Small intestine (tissue), 16 donors: ENCODE measurements at places on chromosomes 11 and 22.

DNA sequence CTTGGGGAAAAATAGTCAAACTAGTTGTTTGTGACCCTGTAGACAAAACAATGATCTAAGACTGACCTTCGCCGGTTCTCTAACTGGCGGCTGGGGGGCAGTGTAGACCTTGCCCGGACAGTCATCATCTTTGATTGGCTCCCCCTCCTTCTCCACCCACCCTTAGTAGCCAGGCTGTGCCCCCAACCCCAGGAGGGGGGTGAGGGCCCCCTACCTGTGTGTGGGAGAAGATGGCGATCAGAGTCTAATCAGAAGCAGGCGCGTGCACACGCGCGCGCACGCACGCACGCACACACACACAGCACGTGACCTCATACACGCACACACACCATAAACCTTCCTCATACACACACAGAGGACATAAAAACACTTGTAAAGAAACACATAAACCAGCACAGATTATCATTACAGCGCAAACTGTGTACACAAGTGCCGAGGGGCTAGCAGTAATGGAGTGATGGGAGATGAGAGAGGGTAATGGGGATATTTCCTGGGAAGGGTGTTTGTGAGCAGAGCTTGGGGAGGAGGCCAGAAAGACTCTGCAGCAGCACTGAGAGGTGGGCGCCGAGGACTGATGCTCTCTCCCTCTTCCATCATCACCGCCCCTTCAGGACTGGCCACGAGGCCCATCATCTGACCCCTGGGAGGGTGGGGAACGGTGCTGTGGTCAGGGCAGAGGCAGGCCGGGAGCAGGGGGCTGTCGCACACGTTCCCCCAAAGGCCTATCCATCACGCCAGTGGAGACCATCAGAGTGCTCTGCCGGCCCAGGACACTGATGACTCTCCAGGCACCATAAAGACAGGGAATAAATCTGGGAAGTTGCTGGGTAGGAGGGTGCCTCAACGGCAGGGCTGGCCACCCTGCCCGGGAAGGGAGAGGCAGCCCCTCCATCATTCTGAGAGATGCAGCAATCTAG lies 12.2 kb downstream of the NECTIN1 start:
- H3K4me3 ChIP-seq = no peak overlapping the region
- no peaks in the 10 kb centered on the region for H3K4me1 ChIP-seq
- DNase-seq = peak; percentile 65

- peak; percentile 35 for DNase-seq
- no peaks in the 10 kb centered on the region for H3K36me3 ChIP-seq
- H3K27ac ChIP-seq = no peak overlapping the region
Measured at GRCh38 chr11:7688238-7688826, 15.0 kb upstream of the CYB5R2 start.

GRCh38 chr22:46053563-46054090 lies 76.7 kb upstream of the WNT7B start:
- peaks cover 14% of the 10 kb centered on the region for H3K4me1 ChIP-seq
- H3K36me3 ChIP-seq = peaks cover 5% of the 10 kb centered on the region
- peak; percentile 86 for DNase-seq
- no peaks in the 10 kb centered on the region for H3K27me3 ChIP-seq
- H3K4me3 ChIP-seq = peak overlapping the region; percentile 35

DNA sequence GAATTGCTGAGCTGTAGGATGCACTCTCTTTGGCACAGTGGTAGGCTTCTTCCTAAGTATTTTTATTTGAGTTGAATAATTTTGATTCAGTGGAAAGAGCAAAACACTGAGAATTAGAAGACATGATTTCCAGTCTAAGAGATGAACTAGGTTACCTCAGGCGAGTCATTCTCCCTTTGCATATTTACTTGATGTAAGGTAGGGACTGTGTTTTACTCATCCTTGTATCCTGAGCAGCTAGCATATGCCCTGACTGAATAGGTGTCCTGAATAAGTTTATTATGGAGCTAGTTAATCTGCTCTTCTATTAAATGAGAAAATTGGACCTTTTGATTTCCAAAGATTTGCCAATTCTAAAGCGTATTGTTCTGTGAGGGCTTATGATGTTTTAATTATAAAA lies 50.7 kb downstream of the STIM1 start:
- no peak for DNase-seq
- H3K27me3 ChIP-seq = no peaks in the 10 kb centered on the region
- H3K36me3 ChIP-seq = no peaks in the 10 kb centered on the region
- peaks cover 12% of the 10 kb centered on the region for H3K4me1 ChIP-seq
- H3K27ac ChIP-seq = no peak overlapping the region
- H3K4me3 ChIP-seq = no peak overlapping the region

DNA sequence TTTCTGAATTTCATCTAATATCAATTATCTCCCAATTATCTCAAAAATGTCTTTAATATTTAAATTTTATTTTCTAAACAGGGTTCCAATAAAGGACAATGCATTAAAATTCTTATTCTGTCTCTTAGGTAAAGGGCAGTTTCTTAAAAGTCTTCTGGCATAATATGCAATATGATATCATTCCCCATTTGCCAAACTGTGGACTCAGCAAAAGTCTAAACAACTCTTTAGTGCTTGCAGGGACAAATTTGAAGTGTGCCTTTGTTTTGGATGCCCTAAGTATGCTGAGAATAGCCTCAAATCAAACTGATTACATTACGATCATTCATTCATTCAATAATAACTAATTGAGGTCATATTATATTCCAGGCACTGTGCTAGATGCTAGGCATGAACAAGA lies 281.0 kb upstream of the KIRREL3 start:
- DNase-seq = no peak
- H3K36me3 ChIP-seq = no peaks in the 10 kb centered on the region
- no peak overlapping the region for H3K4me3 ChIP-seq

GRCh38 chr11:8754241-8754640 lies 71.6 kb downstream of the RPL27A start:
- no peak overlapping the region for H3K27ac ChIP-seq
- H3K4me1 ChIP-seq = peaks cover 31% of the 10 kb centered on the region
- no peaks in the 10 kb centered on the region for H3K27me3 ChIP-seq
- no peak overlapping the region for H3K4me3 ChIP-seq
- no peaks in the 10 kb centered on the region for H3K36me3 ChIP-seq
- no peak for DNase-seq

- no peaks in the 10 kb centered on the region for H3K27me3 ChIP-seq
- no peaks in the 10 kb centered on the region for H3K4me1 ChIP-seq
- peaks cover 11% of the 10 kb centered on the region for H3K36me3 ChIP-seq
- H3K4me3 ChIP-seq = no peak overlapping the region
- DNase-seq = no peak
Measured at GRCh38 chr11:47631473-47631872, 10.9 kb downstream of the MTCH2 start.

GRCh38 chr11:23723861-23724260 lies 773.0 kb upstream of the LUZP2 start:
- H3K36me3 ChIP-seq = no peaks in the 10 kb centered on the region
- H3K4me3 ChIP-seq = no peak overlapping the region
- no peak for DNase-seq

DNA sequence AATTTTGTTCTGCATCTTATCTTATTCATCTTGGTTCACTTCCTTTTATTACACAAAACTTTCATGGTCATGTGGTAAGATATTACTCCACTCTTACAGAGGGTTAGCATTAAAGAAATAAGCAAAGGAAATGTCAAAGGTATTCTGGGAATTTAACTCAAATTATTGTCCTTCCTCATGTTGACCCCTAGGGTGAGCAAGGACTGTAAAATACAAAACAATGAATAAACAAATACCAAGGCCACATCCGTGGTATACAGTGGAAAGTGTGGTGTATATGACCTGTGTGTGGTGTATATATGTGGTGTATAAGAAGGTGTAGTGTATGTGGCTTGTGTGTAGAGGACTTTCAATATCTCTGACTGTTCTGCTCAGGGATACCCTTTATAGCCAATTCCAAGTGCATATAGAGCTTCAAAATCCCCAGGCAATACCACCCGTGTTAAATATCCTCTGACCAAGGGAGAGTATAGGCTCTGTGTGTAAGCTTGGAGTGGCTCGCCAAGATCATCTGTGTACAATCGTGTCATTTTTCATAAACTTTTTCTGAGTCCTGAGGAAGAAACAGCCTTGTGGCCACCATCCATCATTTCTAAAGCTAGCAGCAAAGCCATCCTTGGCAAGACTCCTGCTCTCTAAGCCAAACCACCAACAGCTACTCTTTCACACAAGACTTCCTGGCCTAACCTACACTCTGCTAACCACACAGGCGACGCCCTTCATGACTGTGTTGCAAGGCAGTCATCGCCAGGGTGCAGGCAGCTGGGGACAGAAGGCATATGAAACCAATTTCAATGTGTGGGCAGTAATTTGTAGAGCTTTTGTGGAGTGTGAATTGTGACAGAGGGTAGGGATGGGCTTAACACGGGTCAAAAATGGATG lies 548.0 kb downstream of the ETS1 start:
- DNase-seq = no peak
- no peaks in the 10 kb centered on the region for H3K36me3 ChIP-seq
- no peak overlapping the region for H3K27ac ChIP-seq
- peaks cover 7% of the 10 kb centered on the region for H3K27me3 ChIP-seq
- H3K4me1 ChIP-seq = no peaks in the 10 kb centered on the region

DNA sequence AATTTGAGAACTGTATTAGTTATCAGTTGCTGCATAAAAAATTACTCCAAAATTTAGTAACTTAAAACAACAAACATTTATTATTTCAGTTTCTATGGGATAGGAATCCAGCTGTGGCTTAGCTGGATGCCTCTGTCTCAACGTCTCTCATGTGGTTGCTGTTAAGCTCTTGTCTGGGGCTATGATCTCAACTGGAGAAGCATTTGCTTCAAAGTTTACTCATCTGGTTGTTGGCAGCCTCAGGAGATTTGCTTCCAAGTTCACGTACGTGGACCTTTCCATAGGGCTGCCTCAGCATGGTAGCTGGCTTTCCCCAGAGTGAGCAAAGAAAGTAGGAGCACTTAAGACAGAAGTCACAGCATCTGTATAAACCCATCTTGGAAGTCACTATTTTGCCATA lies 144.9 kb upstream of the SESN3 start:
- DNase-seq = no peak
- no peak overlapping the region for H3K4me3 ChIP-seq
- H3K36me3 ChIP-seq = no peaks in the 10 kb centered on the region
- H3K4me1 ChIP-seq = no peaks in the 10 kb centered on the region

DNA sequence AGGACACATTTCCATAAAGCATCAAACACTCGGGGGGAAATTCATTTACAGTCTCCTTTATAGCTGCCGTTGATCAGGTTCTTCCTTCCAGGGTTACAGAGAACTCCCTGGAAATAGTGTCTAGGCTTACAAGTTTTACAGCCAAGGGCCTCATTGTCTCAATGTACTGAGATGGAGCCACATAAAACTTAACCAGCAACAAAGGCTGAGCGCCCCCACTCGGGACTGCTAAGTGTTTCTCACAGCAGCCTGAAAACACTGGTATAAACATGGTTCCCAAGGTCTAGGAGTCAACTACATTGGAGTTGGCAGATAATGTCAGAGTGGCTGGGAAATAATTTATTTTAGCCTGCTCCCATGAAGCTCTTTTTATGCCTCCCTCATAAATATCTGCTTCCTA lies 686.2 kb downstream of the OPCML start:
- DNase-seq = no peak
- H3K4me1 ChIP-seq = no peaks in the 10 kb centered on the region
- no peak overlapping the region for H3K27ac ChIP-seq
- no peaks in the 10 kb centered on the region for H3K27me3 ChIP-seq

DNA sequence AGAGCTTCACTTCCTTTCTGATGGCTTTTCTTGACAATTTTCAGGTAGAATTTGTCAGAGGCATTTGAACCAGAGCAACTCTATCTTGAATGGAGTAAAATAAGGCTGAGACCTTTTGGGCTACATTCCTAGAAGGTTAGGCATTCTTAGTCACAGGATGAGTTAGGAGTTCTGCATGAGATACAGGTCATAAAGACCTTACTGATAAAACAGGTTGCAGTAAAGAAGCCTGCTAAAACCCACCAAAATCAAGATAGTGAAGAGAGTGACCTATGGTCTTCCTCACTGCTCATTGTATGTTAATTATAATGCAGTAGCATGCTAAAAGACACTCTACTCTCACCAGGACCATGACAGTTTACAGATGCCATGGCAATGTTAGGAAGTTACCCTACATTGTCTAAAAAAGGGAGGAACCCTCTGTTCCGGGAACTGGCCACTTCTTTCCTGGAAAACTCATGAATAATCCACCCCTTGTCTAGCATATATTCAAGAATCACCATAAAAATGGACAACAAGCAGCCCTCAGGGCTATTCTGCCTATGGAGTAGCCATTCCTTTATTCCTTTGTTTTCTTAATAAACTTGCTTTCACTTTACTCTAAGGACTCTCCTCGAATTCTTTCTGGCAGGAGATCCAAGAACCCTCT lies 1519.7 kb upstream of the TENM4 start:
- no peak for DNase-seq
- no peaks in the 10 kb centered on the region for H3K4me1 ChIP-seq
- H3K36me3 ChIP-seq = no peaks in the 10 kb centered on the region

DNA sequence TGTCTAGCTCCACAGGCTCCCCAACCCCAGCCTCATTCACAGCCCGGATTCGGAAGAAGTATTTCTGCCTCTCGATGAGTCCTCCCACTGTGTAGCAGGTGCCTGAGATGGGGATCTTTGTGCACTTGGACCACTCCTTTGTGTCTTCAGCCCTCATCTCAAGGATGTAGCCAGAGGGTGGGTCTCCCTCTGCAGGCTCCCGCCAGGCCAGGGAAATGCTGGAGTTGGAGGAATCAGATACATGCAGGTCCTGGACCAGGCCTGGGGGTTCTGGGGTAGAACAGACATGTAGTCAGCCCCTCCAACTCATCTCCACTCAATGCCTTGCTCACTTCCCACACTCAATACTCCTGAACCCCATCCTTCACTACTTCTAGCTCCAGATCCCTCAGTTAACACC lies 10.8 kb downstream of the TMEM86A start:
- no peaks in the 10 kb centered on the region for H3K27me3 ChIP-seq
- H3K36me3 ChIP-seq = no peaks in the 10 kb centered on the region
- H3K27ac ChIP-seq = no peak overlapping the region
- H3K4me3 ChIP-seq = no peak overlapping the region
- no peak for DNase-seq
- H3K4me1 ChIP-seq = peaks cover 9% of the 10 kb centered on the region

- no peaks in the 10 kb centered on the region for H3K27me3 ChIP-seq
- peak; percentile 24 for DNase-seq
- no peak overlapping the region for H3K27ac ChIP-seq
- H3K4me1 ChIP-seq = peaks cover 8% of the 10 kb centered on the region
- H3K4me3 ChIP-seq = no peak overlapping the region
Measured at GRCh38 chr11:11449327-11449726, 96.3 kb upstream of the CSNK2A3 start.

GRCh38 chr11:119204066-119204465 lies 2.1 kb upstream of the CBL start:
- H3K4me1 ChIP-seq = no peaks in the 10 kb centered on the region
- no peak for DNase-seq
- no peaks in the 10 kb centered on the region for H3K36me3 ChIP-seq
- H3K27ac ChIP-seq = no peak overlapping the region
- no peaks in the 10 kb centered on the region for H3K27me3 ChIP-seq
- no peak overlapping the region for H3K4me3 ChIP-seq

GRCh38 chr11:119797736-119798135 lies 68.7 kb upstream of the NECTIN1 start:
- H3K4me3 ChIP-seq = no peak overlapping the region
- H3K27ac ChIP-seq = no peak overlapping the region
- no peaks in the 10 kb centered on the region for H3K27me3 ChIP-seq
- DNase-seq = no peak
